CD8-positive, alpha-beta T cell (primary cell): ENCODE measurements at places on chromosomes 2 and 18.

- DNase-seq: no peak
Observed at GRCh38 chr18:75244351-75245313, 34.0 kb downstream of the TSHZ1 start.

- no peak for DNase-seq
Observed at GRCh38 chr2:181306785-181307184, 150.4 kb upstream of the ITGA4 start.

DNA sequence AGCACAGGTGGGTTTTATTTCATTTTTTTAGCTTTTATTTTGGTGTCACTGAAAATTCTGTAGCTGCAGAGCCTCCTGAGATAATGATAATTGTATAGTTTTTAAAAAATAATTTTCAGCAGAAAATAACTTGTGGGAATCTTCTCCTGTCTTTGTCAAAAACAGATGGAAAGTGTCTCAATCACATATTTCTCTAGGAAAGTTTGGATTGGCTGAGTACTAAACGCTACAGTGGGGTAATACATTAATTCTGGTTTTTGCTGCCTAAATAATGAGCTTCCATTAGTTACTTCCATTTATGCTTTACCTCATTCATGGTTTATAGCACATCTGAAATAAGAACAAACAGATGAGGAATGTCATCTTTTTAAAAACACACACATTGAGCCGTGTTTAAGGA, 2.2 kb downstream of the TWIST2 start:
- DNase-seq: no peak

DNA sequence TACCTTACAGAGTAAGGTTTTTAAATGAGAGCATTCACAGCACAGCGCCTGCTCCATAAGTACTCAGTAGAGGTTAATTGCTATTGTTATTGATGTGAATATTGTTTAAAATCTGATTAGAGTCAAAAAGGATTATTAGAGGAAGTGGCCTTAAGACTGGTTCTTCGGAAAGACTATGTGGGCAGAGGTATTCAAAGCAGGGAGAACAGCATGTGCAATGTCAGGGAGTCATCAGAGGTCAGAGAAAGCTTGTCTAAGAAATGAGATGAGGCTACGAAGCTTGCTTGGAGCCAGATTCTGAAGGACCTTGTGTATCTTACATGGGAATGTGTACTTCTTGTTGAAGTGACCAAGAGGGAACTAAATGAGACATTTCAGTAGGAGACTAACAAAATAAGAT, 49.8 kb downstream of the PMS1 start:
- DNase-seq: no peak

GRCh38 chr2:50765590-50765989, 266.3 kb downstream of the NRXN1 start:
- no peak for DNase-seq

DNA sequence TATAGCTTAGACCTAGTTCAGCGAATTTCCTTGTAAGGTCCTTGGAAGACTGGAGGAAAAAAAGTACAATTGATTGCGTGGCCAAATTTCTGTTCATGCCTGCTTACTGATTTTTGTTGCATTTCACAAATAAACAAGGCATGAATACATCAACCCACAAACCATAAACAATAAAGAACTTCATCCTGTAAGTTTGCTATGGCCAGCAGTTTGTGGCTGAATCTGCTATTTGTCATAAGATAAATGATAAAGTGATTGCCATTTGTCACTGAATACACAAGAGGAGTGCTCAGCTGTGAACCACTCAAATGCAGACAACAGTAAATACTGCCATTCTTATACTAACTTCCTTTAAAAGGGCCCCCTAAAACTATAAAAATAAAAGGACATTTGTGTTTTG, 259.5 kb downstream of the CCDC178 start:
- DNase-seq: no peak

GRCh38 chr2:219536425-219536824, 7.2 kb downstream of the CHPF start:
- no peak for DNase-seq

DNA sequence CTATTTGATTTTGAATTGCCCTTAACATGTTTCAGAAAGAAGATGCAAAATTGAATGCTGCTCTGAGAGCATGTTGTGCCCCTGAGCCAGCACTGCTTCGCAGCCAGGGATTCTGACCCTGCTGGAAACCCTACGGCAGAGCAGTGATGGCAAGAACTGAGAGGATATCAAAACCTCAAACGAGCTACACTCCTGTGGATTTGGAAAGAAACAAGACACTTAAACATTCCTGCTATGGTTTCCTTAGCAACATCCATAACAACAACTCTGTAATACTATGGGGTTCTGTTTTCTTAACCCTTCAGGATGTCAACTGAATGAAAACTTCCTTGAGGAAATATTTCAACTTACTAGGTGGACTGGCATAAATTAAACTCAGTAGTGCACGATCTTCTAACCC, 649.1 kb downstream of the NYAP2 start:
- no peak for DNase-seq

GRCh38 chr2:188202777-188203176, 88.9 kb upstream of the GULP1 start:
- DNase-seq: no peak

DNA sequence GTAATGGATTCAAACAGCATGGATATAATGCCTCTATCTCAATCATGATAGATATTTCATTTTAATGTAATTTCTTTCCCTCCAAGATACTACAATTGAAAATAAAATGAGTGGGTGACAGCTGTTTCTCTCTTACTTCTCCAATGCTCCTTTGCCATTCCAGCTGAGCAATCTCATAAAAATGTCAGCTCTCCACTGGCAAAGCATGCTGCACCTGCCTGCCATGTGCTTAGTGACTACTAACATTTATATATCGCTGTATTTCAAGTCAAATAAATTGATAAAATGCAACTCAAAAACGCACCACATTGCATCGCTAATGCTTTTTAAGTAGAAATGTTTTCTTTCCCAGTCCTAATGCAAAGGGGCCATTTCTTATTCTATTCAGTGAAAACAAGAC, 1093.9 kb downstream of the CBLN2 start:
- DNase-seq: no peak

GRCh38 chr2:101253703-101254450, 1.2 kb downstream of the CNOT11 start:
- DNase-seq: no peak

DNA sequence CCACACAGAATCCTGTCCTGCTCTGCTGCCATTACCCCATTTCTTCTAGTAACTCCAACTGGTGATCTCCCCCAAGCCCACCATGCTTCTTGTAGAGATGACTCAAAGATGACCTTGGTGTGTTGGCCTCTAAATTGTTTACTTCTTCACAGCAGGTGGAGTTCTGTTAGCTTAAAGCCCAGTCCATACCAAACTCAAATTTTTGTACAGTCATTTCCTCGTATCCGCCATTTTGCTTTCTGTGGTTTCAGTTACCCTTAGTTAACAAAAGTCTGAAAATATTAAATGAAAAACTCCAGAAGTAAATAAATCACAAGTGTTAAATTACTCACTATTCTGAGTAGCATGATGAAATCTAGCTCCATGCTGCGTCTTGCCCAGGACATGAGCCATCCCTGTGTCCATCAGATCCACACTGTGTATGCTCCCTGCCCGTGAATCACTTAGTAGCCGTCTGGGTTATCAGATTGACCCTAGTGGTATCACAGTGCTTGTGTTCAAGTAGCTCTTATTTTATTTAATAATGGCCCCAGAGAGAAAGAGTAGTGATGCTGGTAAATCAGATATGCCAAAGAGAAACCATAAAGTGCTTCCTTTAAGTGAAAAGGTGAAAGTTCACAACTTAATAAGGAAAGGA, 133.3 kb upstream of the NOL4 start:
- no peak for DNase-seq

- no peak for DNase-seq
Observed at GRCh38 chr2:190562121-190562520, 27.6 kb upstream of the NEMP2 start.

- DNase-seq: no peak
Observed at GRCh38 chr18:31197676-31198075, 35.0 kb upstream of the DSC1 start.

DNA sequence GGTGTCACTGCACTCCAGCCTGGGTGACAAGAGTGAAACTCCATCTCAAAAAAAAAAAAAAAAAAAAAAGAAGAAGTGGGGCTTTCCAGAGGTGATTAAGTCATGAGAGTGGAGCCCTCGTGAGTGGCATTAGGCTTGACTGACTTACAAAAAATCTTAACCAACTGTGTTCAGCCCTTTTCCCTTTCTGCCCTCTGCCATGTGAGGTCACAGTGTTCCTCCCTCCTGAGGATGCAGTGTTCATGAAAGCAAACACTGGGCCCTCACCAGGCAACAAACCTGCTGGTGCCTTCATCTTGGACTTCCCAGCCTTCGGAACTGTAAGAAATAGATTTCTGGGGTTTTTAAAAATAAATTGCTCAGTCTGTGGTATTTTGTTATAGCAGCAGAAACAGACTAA, 37.0 kb upstream of the METTL21A start:
- no peak for DNase-seq

DNA sequence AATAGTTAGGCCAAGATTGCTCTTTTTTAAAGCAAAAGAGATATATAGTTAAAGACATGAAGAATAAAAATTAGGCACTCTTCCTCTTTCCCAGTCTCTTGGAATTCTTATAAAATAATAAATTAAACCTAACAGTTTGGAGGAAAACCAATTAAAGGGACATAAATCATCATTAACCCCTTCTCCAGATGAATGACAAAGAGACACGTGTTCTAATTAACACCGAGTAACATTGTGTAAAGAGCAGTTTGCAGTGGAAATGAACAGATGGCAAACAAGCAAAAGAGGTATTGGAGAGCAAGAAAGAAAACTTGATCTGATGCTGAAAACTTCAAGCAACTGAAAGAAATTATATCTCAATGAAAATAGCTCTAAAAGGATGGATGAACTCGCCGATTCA, 48.4 kb downstream of the BCL2 start:
- no peak for DNase-seq

DNA sequence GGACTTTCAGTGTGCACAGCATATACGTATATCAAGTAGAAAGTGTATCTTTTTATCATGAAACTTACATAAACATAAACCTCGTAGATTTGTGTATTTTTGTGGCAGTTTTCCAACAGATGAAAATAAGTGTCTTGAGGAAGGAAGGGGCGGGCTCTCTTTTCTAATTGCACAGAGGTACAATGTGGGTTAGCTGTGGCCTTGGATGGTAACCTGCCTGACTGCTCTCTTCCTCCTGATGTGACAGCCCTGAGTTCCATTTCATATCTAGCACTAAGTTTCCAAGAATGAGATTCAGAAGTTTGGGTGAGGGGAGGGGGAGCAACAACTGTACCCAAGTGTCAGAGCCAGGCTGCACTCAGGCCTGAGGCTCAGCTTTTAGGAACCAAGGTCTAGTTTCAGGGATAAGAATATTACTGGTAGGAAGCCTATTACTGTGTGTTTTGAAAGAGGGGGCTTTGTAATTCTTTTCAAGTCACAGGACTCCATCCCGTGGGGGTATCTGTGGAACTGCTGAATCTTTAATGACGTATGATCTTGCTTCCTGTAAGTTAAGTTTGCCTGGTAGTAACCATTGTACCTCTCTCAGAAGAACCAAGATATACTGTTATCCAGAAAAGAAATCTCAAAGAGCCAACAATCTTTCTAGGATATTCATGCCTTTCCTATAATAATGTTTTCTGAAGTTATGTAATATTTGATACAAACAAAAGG, 483.7 kb downstream of the PTPRM start:
- DNase-seq: no peak

DNA sequence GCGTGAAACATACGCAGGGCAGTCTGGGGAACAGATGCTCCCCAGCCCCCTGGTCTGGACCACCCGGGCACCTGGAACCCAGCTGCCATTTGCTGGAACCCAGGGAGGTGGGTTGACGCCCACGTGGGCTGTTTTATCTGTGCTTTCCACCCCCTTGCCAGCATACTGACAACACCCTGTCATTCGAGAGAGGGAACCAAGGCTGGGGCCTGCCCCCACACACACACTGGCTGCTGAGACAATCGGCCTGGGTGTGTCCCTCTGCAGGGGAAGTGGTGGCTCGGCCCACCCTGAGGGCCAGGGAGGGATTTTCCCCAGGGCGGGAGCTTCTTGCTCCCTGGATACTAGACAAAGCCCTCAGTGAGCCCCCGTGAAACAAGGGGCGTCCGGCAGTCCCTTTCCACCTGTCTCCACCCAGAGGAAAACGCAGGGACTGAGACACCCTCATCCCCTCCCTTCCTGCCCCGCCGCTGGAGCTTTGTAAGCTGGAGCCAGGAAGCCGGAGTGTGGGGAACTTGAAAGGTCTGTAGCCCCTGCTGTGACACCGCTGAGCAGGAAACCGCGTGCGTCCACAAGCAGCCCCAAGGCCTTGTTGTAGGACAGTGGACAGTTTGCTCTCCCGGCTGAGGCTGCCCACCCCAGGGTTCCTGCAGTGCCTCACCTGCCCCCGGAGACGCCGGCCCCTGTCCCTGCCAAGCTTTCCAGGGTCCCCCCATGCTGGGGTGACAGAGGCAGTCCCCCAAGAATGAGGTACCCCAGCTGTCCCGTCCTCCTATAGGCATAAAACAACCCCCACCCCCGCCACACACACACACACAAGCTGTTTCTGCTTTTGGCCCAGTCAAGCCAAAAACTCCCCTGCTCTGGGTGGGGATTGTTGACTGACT, 14.1 kb upstream of the KLF11 start:
- DNase-seq: peak; percentile 83

DNA sequence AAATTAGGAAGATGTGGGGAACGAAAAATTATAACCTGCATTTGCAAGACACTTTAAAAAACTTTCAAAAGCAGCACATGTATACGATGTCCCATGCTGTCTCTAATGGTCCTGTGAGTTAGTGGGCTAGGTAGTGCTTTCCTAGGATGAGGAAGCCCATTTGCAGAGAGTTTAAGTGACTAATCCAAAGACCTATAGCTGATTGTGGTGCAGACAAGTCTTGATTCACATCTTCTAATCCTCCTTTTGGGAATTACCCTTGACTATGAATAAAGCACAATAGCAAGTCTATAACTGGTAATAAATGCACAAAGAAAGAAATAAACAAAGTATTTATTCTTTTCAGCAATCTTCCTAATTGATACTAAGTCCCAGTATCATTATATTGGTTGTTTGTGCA, 234.6 kb upstream of the FANCL start:
- no peak for DNase-seq

- DNase-seq: no peak
Observed at GRCh38 chr2:55025082-55025481, 25.2 kb downstream of the RTN4 start.

GRCh38 chr2:217244815-217245214, 385.0 kb upstream of the TNP1 start:
- DNase-seq: no peak

- DNase-seq: no peak
Observed at GRCh38 chr18:22489704-22490103, 72.0 kb upstream of the CTAGE1 start.
